ENCODE measurements at places on chromosomes 4 and X.

GRCh38 chr4:80489798-80490197 is 154.3 kb downstream of the CFAP299 start:
- no peak for DNase-seq

DNA sequence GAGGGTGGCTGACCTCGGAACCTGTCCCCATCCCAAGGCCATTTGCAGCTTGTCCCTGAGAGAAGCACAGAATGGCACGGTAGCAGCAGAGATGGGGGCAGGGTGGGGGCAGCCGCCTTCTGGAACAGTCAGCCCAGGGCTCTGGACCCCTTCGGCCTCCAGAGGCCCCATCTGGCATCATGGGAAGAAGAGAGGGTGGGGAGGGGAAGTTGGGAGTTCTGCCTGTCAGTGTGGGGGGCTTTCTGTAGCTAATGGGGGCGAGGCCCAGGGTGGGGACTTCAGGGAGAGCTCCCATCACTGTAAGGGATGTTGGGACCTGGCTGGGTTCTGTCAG is 62.9 kb upstream of the ADRA2C start:
- no peak for DNase-seq

- DNase-seq = no peak
These were observed 451.5 kb downstream of the UBE2NL start for GRCh38 chrX:144335402-144335801.

DNA sequence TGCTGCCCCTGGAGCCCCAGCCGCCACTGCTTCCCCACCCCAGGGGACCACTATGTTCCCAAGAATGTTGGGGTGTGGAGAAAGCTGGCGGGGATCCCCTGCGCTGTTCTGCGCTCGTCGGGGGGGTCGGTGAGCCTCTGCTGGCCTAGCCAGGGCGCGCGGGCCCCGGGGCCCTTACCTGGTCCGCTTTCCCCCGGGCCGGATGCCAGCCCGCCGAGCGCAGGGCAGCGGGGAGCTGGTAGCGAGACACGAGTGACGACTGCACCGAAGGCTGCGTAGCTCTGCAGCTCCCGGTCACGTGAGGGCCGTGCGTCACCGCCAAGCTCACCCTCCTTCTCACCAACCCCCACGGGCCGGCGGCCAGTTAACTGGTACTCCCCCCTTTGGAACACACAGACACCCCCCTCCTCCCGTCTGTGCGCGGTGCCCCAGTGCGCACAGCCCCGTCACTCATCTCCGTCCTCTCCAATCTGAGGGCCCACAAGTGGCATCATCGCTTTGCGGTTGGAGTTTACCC is at the start of gene BEX1:
BEX1 (minus strand) TSS at position 254 of the 517 bp plus-strand sequence. CDS start 897 bp downstream, outside the sequence.
- DNase-seq = no peak

DNA sequence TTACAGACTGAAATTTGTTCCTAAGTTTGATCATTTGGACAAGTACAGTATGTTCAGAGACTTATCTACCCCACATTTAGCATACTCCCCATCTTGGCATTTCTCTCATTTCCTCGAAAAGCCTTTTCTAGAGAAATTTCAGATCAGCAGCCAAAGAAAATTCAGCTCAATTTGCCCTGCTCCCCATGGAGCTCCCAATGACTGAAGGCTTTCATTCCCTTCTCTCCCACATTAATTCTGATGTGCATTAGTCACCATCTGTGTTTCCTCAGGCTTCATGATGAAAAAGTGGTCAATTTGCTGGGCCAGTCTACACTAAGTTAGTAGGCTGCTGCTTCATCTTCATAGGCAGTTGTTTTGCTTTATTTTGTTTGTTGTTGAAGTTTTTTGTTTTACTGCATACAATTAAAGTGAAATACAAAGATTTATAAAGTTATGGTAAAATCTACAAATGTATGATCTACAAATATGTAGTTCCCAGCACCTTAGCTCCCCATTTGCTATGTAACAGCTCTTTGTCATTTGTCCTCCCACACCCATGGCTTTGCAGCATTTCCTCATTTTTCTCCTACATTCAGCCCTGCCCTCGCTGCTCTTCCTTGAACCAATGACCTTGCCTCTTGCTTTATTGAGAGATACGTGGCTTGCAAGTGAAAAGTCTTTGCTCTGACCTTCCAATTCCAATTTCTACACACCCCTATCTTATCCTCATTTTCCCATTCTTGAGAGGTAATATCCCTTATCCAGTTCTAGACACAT is 193.9 kb downstream of the ANAPC10 start:
- no peak for DNase-seq

All from CMK (cell line).